CD4-positive, alpha-beta T cell (primary cell): ENCODE measurements at places on chromosomes 5 and 9.
A peak's percentile ranks its signal among the peaks of the same experiment; 100 is the strongest.

GRCh38 chr5:39164016-39164415, 55.3 kb downstream of the FYB1 start:
- peak; percentile 35 for DNase-seq

DNA sequence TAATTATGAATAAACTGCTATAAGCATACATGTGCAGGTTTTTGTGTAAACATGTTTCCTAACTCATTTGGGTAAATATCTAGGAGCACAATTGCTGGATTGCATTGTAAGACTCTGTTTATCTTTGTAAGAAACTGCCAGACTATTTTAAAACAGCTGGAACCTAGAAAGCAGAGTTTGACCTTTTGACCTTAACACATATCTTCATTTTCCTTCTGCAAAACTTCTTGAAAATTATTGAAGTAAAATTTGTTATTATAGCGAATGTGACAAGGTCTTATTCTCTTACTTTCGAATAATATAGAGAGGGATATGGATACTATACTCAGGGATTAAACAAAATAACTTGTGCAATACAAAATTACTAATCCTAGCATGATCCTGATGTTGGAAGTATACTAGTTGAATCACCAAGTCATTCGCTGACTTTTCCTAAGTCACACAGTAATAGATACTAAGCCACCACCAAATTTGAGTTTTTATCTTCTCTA, 3.2 kb upstream of the ANXA1 start:
- DNase-seq, result no peak

GRCh38 chr5:56985936-56986625, 34.2 kb upstream of the MIER3 start:
- no peak for DNase-seq

DNA sequence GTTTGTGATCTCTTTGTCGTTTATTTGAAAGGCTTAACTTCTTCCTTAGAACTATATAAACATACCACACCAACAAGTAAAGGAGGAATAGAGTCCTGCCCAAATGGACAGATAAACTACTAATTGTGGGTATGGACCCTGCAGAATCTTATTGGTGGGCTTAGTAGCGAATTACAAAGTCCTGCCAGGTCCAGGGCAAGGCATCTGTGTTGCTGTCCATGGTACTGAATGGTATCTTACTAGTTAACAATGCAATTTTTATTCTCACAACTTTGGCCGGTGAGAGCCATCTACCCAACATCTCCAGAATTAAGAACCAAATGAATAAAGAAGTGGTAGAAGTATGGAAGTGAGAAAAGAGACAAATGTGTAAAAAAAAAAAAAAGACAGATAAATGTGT, 1782.4 kb upstream of the WWC1 start:
- DNase-seq, result no peak

GRCh38 chr9:98484162-98484561, 224.6 kb downstream of the GABBR2 start:
- no peak for DNase-seq

DNA sequence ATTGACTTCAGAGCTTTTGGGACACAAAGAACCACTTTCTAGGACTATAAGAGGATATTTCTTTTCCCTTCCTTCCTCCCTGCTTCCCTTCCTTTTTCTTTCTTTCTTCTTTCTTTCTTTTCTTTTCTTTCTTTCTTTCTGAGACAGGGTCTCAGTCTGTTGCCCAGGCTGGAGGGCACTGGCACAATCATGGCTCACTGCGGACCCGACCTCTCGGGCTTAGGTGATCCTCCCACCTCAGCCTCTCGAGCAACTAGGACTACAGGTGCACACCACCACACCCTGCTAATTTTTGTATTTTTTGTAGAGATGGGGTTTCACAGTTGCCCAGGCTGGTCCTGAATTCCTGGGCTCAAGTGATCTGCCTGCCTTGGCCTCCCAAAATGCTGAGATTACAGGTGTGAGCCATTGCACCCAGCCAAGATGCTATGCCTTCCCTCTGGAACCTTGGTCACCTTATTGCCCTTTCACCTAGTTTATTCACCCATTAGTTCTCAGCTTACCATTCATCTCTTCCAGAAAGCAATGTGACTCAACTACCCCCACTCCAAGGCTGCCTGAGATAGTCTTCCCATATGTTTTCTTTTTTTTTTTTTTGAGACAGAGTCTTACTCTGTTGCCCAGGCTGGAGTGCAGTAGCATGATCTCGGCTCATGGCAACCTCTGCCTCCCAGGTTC, 10.1 kb downstream of the PLIN2 start:
- DNase-seq, result no peak

DNA sequence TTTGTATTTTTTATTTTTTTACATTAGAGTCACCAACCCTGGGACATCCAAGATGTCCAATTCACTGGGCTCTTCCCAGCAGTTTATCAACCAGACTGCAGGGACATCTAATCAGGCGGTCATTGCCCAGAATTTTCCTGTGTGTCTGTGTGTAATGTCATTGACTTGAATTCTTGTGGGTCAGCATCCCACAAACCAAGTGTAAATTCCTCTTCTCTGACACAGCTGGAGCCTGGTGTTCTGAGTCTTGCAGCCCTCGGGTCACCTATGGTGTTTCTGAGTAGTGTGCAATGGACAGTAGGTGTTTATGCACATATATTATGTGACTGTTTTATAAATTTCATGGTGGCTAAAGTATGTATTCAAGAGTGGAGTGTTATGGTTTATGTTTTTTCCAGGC, 815.7 kb downstream of the SEMA5A start:
- no peak for DNase-seq

DNA sequence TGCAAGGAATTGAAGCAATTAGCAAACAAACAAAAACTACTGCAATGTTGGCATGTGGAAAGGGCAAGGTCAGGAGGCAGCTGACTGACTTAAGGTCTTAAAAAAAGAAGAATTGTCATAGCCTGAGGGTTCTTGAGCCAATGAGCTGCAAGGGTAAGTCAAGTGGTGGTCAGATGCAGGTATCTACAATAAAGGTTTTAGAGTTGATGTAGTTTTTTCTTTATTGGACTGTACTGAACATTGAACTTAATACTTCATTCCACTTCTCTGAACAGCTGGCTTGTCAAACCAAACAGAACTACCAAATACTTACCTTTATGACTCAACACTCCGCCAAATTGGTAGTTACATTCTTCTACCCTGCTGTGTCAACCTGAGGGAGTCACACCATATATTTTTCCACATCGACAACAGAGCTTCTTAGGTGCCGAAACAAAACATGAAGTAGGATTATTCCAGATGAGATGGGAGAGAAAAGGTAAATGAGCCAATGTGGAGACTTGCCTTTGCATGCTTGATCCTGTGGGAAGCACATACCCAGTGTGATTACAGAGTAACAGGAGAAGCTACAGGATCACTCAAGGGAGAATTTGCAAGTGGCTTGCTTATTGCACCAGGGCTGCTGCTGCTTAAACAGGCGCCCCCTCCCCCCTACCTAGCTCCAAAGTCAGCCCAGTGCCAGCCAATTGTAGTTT, 35.3 kb downstream of the EQTN start:
- no peak for DNase-seq

DNA sequence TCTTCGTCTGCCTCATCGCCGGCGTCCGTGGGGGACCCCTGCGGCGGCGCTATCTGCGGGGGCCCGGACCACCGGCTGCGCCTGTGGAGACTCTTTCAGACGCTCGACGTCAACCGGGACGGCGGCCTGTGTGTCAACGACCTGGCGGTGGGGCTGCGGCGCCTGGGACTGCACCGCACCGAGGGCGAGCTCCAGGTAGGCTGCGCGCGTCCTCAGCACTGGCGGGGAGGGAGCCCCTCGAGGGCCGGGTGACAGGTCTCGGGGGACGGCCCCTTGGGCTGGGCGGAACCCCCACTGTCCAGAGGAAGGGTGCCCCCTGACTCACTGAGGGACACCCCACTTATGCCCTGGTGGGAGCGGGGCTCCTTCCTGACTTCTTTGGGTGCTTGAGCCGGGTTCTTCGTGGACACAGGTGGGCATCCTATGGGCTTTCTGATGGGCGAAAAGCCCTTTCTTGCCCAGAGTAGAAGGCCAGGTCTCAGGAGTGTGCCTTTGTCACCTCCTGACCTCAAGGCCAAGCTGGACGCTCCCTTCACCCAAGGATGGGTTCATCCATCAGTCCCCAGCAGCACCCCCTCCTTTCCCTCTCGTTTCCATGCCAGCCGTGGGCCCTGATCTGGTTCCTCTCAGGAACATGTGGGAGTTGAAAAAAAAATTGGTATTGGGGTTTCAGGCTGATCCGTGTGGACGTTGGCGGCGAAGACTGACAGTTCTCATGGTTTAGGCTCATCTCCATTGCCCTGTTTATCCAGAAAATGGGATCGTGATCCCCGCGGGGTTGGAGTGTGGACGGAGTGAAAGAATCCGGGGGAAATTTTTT, 564 bp downstream of the SLC25A25 start:
- no peak for DNase-seq

DNA sequence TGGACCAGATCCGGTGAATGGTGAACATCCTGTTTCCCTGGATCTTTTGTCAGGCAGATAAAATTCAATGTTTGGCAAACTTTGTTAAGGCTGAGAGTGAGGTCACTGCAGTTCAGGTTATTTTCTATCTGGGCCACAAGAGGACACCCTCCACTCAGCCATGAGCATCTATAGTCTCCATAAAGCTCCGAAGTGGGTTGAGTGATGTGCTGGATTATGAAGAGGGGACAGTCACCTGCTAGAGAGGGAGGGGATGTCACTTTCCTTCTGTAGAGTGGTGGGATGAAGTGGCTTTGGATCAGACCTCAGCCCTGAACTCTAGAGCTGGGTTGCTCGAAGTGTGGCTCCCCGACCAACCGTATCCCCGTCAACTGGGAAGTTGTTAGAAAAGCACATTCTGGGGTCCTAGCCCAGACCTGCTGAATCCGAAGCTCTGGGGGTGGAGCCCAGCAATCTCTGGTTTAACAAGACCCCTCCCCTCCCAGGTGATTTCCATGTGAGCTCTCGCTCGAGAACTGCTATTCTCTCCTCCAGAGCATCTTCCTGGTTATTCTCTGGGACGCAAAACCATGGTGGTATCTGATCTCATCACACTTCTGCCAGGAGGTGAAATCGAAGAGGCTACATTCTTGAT, 31.8 kb upstream of the FGF1 start:
- no peak for DNase-seq

- no peak for DNase-seq
These were observed 40.2 kb upstream of the PRDM12 start for GRCh38 chr9:130624154-130624553.

DNA sequence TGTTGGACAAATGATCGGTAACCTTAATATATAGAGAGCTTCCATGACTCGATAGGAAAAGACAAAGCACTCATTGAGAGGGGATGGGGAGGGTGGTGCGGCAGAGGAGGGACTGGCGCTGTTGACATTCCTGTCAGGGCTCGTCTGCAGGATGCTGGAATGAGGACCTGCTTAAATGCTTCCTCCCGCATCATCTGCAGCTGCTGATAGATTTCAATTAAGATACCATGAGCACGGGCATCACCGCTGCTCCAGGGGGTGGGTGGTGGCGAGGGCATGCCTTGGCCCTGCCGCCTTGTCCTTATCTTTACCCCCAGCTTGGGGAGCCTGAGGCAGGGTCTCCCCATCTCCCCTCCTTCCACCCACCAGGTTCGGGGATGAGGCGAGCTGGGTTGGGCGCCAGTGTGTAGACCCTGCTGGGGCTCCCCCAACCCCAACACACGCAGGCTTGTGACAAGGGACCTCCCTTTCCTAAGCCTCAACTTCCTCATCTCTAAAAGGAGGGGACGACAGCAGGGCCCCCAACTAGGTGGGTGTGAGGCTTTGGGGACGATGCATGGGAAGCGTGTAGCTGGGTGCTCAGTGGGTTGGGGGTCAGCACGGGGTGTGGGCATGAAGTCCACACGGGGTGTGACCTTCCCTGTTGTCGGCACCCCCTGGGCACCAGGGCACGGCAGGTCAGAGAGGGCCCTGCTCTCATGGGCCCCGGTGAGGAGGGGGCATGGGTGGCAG, 11.7 kb upstream of the QRFP start:
- DNase-seq, result no peak

DNA sequence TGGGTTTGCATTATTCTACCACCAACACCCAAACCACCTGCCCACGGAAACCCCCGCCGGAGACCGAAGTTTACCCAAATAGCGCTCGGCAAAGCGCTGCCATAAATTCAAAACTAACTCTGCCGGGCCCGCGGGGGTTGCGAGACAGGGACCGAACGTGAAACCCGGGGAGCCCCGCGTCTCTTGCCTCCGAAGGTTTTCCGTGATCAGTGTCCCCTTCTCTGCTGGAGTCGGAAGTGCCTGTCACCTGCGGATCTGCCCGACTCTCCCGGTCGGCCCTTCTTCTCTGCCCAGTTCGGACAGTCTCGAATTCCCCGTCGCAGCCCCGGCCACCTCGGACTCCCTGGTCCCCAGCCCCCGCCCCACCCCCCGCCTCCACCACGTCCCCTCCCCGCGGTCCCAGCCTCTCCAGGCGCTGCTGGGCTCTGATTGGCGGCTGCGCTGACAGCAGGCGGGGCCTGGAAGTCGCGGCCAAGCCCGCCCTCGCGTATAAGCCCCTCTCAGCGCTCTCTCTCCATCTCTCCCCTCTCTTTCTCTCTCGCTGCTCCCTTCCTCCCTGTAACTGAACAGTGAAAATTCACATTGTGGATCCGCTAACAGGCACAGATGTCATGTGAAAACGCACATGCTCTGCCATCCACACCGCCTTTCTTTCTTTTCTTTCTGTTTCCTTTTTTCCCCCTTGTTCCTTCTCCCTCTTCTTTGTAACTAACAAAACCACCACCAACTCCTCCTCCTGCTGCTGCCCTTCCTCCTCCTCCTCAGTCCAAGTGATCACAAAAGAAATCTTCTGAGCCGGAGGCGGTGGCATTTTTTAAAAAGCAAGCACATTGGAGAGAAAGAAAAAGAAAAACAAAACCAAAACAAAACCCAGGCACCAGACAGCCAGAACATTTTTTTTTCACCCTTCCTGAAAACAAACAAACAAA, at the start of gene RORB:
Gene RORB, plus strand, starts transcription at position 517 of the 929 bp plus-strand sequence. CDS start 642 bp downstream, outside the sequence.
- DNase-seq, result no peak

DNA sequence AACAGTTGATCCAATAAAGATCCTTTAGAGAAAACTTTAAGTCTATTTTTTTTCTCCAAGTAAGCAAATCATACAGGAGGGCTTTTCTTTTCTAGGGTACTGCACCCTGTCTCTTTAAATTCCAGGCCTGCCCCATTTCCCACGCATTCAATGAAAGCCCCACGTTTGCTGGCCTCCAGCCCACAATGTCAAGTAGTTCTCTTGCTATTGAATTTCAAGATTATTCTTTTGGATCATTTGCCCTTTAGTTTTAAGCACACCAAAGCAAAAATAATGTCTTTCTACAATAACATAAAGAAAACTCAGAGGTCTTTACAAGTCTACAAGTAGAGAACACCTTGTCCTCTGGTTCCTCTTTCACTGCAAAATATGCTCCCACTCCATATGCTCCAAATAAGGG, 15.6 kb downstream of the MLLT3 start:
- DNase-seq, result no peak

DNA sequence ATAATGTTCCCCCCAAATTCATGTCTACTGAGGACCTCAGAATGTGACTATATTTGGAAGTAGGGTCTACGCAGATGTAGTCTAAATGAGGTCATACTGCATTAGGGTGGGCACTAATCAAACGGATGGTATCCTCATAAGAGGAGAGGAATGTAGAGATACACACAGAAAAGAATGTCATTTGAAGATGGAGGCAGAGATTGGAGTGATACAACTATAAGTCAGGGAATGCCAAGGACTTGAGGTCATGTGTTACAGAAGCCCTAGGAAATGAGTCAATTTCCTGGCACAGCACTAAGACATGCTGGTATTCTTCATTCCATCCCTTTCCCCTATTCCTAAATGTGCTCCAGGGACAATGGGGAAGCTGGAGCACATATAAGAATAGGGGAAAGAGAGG, 758 bp upstream of the PDCD1LG2 start:
- DNase-seq, result no peak

- DNase-seq, result no peak
These were observed 297.9 kb upstream of the PTGER4 start for GRCh38 chr5:40381676-40382363.

- no peak for DNase-seq
These were observed 660.3 kb downstream of the ISL1 start for GRCh38 chr5:52043543-52043942.
